ENCODE measurements at places on chromosomes 6 and 20. TPM values are rescaled to one million over a fixed set of nuclear protein-coding genes. Genes with fewer than 3 reads are reported as not detected.

The FABP7 gene
- not detected for total RNA-seq

The TSHZ2 gene
- not detected for total RNA-seq

The ZNF311 gene
- total RNA-seq: 0.14 TPM

The XKR7 gene
- not detected for total RNA-seq

The FUCA2 gene
- 52.7 TPM for total RNA-seq

The PTPN1 gene
- 31.8 TPM for total RNA-seq

The GDAP1L1 gene
- total RNA-seq: not detected

The SNAP25 gene
- total RNA-seq: 19.7 TPM

The LY6G6D gene
- not detected for total RNA-seq

The MEI4 gene
- total RNA-seq: not detected

The TRIM15 gene
- not detected for total RNA-seq

The ASIP gene
- total RNA-seq: not detected

The FOXF2 gene
- 28.8 TPM for total RNA-seq

The TMEM239 gene
- not detected for total RNA-seq

The EDN1 gene
- 41.0 TPM for total RNA-seq

The SPATA25 gene
- 0.23 TPM for total RNA-seq

The PDE7B gene
- 1.1 TPM for total RNA-seq

The COL12A1 gene
- 5.5 TPM for total RNA-seq

The B3GALT4 gene
- total RNA-seq: 0.53 TPM

The MCHR2 gene
- not detected for total RNA-seq

The IL17F gene
- total RNA-seq: not detected

The UNC5CL gene
- 0.57 TPM for total RNA-seq

The RAB23 gene
- 8.2 TPM for total RNA-seq

The PRRT1 gene
- 0.74 TPM for total RNA-seq

The SLC26A8 gene
- not detected for total RNA-seq

The TBX18 gene
- total RNA-seq: 17.2 TPM

The MYBL2 gene
- total RNA-seq: 92.0 TPM

The SLC35D3 gene
- total RNA-seq: 0.07 TPM

The TRIM40 gene
- not detected for total RNA-seq

The HTR1E gene
- total RNA-seq: not detected

The PHACTR1 gene
- total RNA-seq: not detected

The PI3 gene
- 2.8 TPM for total RNA-seq

The PLN gene
- total RNA-seq: not detected

The ALDH5A1 gene
- 8.3 TPM for total RNA-seq

The TGM6 gene
- not detected for total RNA-seq

The BPIFB3 gene
- total RNA-seq: not detected

The HCRTR2 gene
- total RNA-seq: not detected

The NKX2-2 gene
- total RNA-seq: not detected

The TUBB2B gene
- total RNA-seq: 13.2 TPM

The SCUBE3 gene
- total RNA-seq: 0.05 TPM

The SNAI1 gene
- total RNA-seq: 18.7 TPM

The FAM83C gene
- 0.05 TPM for total RNA-seq

The BMP5 gene
- not detected for total RNA-seq
